ENCODE measurements at places on chromosomes 1 and 21. TPM values are rescaled to one million over a fixed set of nuclear protein-coding genes. Genes with fewer than 3 reads are reported as not detected.

Gene ZNF684
- total RNA-seq: 5.7 TPM

GRCh38 chr1:33111965-33112364, 31.0 kb downstream of the AZIN2 start:
- no peak overlapping the region for H3K4me3 ChIP-seq
- H3K36me3 ChIP-seq: no peaks in the 10 kb centered on the region
- H3K27ac ChIP-seq: no peak overlapping the region
- H3K27me3 ChIP-seq: no peaks in the 10 kb centered on the region
- no peaks in the 10 kb centered on the region for H3K4me1 ChIP-seq

Gene LYSMD1
- 11.9 TPM for total RNA-seq

- no peak overlapping the region for H3K4me3 ChIP-seq
- no peaks in the 10 kb centered on the region for H3K4me1 ChIP-seq
- H3K27ac ChIP-seq: no peak overlapping the region
- no peak for DNase-seq
Measured at GRCh38 chr1:102045752-102046151, 49.0 kb upstream of the OLFM3 start.

DNA sequence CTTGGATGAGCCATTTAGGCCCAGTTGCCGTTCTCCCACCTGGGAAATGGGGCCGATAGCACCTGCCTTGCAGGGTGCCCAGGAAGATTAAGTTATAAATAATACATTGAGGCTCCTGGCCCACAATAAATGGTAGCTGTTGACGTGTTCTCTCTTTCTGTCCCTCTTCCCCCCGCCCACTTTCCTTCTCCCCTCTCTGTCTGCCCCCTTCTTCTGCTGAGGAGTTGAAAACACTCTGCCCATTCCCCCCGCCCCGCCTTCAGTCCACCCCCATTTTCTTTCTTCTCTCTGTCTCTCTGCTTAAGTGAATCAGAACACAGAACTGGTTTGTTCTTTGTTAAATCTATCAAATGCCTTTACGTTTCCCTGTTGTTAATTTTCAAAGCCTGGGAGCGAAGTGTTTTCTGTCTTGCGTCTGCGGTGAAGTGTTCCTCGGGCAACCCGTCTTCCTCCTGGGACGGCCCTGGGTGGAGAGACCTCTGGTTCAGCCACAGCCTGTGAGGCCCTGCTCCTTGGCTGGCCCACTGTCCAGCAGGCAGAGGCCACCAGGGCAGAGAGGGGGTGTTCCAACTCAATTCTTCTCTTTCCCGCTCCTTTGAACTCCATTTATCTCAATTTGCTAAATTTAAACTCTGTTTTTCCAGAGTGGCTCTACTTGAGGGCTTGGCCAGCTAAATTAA, 29.3 kb upstream of the SELENON start:
- no peak overlapping the region for H3K4me3 ChIP-seq
- H3K4me1 ChIP-seq: peaks cover 71% of the 10 kb centered on the region
- H3K36me3 ChIP-seq: peaks cover 4% of the 10 kb centered on the region
- peak overlapping the region; percentile 78 for H3K27ac ChIP-seq
- H3K27me3 ChIP-seq: peaks cover 32% of the 10 kb centered on the region
- DNase-seq: no peak

GRCh38 chr1:156947818-156948525, 27.5 kb downstream of the LRRC71 start:
- H3K4me1 ChIP-seq: no peaks in the 10 kb centered on the region
- no peak overlapping the region for H3K27ac ChIP-seq
- H3K4me3 ChIP-seq: no peak overlapping the region
- no peak for DNase-seq
- H3K36me3 ChIP-seq: no peaks in the 10 kb centered on the region

- H3K4me3 ChIP-seq: peak overlapping the region; percentile 93
- H3K27me3 ChIP-seq: no peaks in the 10 kb centered on the region
- H3K36me3 ChIP-seq: peaks cover 7% of the 10 kb centered on the region
- H3K4me1 ChIP-seq: peaks cover 22% of the 10 kb centered on the region
Measured at GRCh38 chr1:235864931-235865525, 1.7 kb downstream of the LYST start.

DNA sequence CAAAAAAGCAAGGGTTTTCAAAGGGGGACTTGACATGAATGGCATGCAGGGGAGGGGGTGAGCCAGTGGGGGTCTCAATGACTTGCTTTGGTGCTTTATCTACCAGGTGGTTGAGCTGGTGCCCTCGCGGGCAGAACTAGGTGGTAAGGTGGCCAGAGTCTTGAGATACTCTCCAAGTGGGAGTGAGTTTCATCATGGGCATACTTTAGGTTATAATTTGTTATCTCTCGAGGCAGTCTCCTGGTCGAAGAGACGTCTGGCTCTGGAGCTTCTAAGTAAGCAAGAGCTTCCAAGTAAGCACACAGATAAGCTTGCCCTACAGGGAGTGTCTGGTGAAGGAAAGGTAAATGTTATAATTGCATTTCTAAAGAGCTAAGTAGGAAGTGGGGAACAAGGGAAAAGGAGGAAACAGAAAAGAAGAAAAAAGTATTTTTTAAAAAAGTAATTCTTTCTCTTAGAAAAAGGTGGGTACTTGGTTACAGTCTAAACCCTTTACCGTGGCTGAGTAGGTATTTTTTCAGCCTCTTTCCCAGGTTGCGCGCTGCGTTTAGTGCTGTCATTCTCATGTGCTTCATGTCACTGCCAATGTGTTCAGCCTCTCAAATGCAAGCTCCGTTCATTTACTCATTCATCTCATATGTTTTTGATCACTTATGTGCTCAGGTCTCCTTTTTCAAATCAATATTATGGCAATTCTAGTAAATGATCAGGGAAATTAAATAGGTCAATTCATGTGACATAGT, 31.6 kb upstream of the DNAJC6 start:
- H3K27ac ChIP-seq: no peak overlapping the region
- no peaks in the 10 kb centered on the region for H3K27me3 ChIP-seq
- H3K4me3 ChIP-seq: no peak overlapping the region
- no peaks in the 10 kb centered on the region for H3K4me1 ChIP-seq
- no peaks in the 10 kb centered on the region for H3K36me3 ChIP-seq

DNA sequence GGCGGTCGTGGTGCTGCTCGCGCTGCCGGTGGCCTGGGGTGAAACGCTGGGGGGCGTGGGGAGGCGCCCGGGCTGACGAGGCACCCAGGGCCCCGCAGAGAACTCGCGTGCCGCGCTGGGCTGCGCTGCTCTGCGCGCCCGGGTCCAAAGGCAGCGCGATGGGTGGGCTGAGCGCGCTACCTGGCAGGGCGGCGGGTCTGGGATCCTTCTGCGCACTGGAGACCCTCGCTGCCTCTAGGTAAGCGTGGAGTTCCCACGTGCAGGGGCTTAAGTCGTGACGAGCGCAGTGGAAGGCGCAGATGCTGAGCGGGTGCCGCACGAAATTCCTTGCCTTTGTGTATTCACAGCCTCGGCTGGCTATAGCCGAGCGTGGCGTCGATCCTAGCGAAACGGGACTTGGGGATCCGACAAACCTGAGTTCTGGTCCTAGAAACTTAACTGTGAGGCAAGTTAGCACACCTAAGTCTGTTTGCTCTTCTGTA, 24.6 kb downstream of the CR1L start:
- H3K4me1 ChIP-seq: no peaks in the 10 kb centered on the region
- H3K27me3 ChIP-seq: peaks cover 18% of the 10 kb centered on the region
- no peak overlapping the region for H3K4me3 ChIP-seq

Gene FH
- 39.2 TPM for total RNA-seq

Gene LCE1D
- total RNA-seq: not detected
